ENCODE measurements at places on chromosomes 2 and 18.
A peak's percentile ranks its signal among the peaks of the same experiment; 100 is the strongest.

DNA sequence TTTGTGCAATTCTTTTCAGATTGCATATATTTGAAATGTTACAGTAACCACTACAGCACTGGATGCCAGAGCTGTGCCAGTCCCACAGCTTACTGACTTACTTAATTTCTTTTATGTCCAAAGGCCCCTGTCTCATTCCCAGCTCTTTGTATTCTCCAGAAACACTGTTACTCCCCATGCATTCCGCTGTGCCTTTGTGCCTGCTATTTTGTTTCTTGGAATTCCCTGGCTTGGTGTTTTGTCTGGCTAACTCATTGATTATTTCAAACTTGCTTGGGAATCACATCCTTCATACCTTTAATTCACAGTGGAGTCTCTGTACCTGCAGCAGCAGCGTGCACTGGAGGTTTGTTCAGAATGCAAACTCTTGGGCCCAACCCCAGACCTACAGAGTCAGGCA, 601.9 kb upstream of the DDX18 start:
- DNase-seq, result no peak

DNA sequence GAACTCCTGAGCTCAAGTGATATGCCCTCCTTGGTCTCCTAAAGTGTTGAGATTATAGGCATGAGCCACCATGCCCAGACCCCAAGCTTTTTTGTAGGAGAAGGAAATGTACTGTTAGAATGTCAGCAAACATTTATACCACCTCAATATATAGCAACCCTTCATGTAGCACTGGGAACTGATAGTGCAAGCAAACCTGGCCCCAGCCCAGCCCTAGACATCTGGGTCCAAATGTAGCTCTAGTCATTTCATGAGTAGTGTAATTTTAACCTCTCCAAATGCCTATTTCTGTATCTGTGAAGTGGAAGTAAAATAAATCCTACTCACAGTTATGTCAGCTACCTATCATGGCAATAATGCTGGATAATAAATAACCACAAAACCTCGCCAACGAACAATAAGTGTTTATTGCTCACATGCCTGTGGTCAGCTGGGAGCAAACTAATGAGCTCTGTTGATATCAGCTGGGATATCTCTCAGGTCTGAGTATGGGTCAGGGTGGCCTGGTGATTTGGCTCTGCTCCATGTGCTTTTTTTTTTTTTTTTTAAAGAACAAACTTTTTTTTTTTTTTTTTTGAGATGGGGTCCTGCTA, 180.4 kb downstream of the CD8B2 start:
- no peak for DNase-seq

DNA sequence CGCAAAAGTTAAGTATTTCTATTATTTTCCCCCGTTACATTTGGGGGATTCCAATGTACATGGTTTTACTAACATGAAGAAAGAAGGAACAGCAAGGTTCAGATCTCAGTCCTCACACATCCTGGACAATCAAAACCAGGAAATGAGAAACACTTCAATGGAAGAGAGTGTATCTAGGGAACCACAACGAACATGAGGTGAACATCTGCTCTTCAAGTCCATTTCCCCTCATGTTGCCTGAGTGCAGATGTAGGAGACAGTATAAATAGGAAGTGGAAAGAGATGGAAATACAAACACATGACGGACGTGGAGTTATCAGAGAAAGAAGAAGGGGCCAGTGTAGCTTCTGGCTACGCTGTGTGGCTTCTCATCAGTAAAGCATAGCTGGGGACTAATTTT, 52.6 kb downstream of the CHN1 start:
- no peak for DNase-seq

- peak; percentile 23 for DNase-seq
Observed at GRCh38 chr2:232523682-232524597, 2.0 kb upstream of the CHRND start.

- DNase-seq, result no peak
Observed at GRCh38 chr2:206354129-206354528, 79.7 kb downstream of the ZDBF2 start.

GRCh38 chr2:14975381-14975780, 342.9 kb downstream of the LRATD1 start:
- DNase-seq, result no peak

GRCh38 chr2:26488463-26489212, 10.7 kb upstream of the OTOF start:
- DNase-seq, result no peak

DNA sequence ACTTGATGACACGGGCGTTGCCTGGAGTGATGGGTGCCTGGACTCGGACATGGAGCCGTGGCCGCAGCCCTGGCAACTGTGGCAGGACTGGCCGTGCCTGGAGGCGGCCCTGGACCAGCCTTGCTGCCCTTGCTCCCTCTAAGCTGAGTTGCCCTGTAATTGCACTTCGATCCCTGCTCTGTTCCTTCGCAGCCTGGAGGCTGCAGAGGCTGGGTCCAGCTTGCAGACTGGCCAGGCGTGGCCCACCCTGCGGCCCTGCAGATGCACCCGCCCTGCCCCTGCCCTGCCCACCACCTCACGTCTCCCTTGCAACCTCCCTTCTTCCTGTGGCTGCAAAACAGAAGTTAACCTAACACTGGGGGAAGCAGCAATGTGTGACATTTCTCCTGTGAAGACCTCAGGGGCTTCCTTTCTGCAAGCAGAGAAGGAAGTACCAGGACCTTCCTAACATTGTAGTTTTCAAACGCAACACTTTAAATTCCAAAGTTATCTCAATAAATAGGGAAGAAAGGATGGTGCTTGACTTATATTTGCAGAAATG, 174.6 kb upstream of the TPO start:
- no peak for DNase-seq

- no peak for DNase-seq
Observed at GRCh38 chr2:172965433-172966212, 110.0 kb upstream of the MAP3K20 start.

GRCh38 chr2:202609381-202610145, 25.2 kb upstream of the FAM117B start:
- no peak for DNase-seq

DNA sequence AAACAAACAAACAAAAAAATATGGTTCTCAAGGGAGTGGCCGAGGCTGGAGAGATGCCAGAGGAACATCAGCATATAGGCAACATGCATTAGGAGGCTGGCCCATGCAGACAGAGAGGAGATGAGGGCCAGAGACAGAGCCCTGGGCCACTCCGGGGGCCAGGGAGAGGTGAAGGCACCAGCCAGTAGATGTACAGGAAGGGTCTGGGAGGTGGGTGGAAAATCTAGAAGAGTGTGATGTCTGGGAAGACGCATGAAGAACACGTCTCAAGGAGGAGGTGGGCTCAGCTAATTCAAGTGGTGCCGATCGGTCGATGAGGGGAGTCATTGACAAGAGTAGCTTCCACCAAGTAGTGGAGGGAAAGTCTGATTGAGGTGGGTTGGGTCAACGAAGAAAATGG, 79.9 kb downstream of the ZCCHC2 start:
- DNase-seq, result no peak

- DNase-seq, result no peak
Observed at GRCh38 chr18:51425889-51426288, 228.4 kb upstream of the MEX3C start.

DNA sequence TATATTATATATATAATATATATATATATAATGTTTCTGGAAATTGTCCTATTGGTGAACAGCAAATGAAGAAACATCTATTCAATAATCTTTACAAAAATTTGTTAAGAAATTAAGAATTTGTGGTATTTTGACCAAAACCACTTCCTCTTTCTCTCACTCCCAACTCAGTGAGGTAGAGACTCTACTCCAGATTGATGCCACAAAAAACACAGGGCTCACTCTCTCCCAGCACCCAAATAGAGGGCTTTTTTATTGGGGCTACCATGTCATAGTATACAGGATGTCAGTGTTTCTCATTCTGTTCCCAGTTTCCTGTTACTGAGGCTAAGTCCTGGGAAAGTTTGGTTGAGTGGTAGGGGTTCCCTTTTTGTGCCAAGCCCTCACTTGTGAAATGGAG, 1155.4 kb downstream of the BCL11A start:
- no peak for DNase-seq

DNA sequence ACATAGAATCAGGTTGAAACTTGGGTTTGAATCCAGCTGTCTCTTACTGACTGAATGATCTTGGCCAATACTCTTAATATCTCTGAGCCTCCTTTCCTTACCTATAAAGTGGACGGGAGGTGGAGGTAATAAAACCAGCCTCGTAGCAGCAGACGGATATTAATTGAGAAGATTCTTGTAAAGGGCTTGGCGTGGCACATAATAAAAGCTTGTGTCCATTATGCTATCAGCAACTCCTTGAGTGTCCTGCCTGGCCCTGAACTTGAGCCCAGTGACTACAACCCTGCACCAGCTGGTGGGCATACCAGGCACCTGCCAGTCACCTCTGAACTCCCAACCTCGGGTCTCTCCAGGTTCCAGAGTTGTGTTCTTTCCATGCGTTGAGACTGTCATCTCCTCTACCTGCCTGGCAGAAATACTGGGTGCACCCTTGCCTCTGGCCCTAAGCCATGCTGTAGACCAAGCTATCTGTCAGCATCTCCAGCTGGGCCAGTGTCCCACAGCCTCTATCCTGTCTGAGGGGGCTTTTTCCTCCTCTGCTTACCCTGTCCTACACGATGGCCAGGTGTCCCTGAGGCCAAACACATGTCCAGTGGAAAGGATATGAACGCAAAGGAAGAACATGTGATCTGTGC, 9.7 kb downstream of the CAPN13 start:
- DNase-seq, result no peak

DNA sequence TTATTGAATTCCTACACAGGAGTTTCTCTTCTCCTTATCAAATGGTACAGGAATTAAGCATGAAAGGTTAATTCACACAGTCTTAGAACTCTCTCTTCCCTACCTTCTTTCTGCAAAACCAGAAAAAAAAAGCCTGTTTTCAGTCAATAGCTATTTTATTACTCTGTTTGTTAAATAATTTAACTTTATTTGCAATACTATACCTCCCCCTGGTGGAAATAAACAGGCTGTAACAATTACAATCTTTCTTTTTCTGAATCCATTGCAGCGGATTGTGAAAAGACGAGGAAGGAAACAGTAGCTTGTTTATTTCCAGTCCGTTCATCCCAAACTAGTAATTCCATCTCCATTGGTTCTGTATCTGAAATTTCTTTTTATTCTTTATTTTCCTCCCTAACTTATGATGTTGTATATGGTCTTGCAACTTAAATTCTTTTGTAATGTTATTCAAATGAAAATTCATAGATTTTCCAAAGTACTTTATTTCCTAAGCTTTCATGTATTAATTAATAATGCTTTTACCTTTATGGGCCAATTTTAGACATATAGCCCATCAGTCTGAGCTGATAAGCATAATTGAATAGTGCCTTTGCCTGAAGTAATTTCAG, 165.2 kb downstream of the SH3BP4 start:
- no peak for DNase-seq

GRCh38 chr2:215644233-215644897, 208.5 kb upstream of the FN1 start:
- DNase-seq, result no peak

GRCh38 chr2:86807468-86808275, 17.0 kb upstream of the CD8A start:
- DNase-seq, result no peak

DNA sequence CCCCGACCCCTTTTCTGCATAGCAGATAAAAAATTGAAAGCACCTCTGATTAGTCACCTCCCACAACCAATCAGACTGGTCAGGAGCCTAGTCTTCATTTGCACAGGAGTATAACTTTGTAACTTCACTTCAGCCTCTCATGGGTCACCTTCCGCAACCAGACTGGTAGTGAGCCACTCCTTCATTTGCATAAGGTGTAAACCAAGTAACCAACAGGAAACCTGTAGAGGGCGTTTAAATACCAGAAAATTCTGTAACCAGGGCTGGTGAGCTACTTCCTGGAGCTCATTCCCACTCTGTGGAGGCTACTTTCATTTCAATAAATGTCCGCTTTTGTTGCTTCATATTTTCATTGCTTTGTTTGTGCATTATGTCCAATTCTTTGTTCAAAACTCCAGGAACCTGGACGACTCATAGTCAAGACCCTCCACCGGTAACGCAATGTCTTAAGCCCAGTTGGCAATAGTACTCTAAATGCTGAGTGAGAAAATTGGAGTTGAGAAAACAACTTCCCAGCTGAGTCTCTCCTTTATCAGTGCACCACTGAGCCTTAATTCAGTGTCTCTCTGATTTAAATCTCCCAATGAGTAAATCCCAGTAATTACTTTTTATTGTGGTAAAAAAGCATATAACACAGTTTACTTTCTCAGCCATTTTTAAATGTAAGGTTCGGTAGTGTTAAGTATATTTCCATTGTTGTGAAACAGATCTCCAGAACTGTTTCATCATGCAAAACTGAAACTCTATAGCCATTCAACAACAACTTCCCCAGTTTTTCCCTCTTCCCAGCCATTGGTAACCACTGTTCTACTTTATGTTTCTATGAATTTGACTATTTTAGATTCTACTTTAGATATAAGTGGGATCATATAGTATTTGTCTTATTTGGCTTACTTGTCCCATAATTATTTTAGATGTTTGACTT, 392.7 kb upstream of the SLC8A1 start:
- DNase-seq, result no peak

GRCh38 chr2:33136566-33136965, 189.8 kb downstream of the LTBP1 start:
- DNase-seq, result no peak

GRCh38 chr18:60228609-60229595, 143.7 kb downstream of the MC4R start:
- DNase-seq, result no peak

DNA sequence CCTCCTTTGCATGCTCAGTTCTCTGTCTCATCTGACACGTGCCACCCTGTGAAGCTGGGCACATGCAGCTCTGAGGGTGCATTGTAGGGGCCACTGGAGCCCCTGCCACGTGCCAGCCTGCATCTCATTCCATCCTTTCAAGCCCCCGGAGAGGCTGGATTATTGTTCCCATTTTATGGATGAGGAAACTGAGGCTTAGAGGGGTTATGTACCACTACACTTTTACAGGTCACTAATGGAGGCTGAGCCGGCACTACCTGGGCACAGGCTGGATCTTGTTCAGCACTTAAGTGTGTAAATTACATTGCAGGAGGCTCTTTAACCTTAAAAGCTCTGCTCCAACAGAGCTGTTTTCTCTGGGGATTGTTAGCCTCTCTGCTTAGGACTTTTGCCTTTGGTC, 47.5 kb downstream of the KCNIP3 start:
- DNase-seq, result no peak

DNA sequence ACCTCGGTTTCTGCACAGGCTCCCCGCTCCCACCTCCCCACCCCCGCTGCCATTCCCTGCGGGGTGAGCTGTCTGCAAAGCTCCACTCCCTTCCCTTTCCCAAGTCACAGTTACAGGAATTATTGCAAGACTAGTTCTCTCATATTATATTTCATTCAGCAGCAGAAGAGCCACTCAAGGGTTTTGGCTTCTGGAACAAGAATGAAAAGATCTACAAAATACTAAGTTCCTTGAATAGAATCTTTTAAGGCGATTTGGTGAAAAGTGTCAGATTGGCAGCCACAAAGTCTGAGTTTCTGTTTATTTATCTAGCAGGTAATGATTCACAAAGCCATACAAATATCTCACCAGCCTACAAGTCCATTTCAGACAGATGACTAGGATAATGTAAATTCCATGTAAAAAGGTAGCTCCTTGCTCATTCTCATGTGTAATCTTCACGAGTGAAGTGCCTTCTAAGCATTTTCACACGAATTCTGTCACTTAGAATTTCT, 221.9 kb upstream of the RBBP8 start:
- no peak for DNase-seq
